ENCODE measurements at places on chromosomes 3 and 15.

- DNase-seq, result no peak
These were observed 26.5 kb downstream of the TM4SF18 start for GRCh38 chr3:149306751-149307434.

- no peak for DNase-seq
These were observed 324.6 kb upstream of the PLSCR5 start for GRCh38 chr3:146929696-146930095.

DNA sequence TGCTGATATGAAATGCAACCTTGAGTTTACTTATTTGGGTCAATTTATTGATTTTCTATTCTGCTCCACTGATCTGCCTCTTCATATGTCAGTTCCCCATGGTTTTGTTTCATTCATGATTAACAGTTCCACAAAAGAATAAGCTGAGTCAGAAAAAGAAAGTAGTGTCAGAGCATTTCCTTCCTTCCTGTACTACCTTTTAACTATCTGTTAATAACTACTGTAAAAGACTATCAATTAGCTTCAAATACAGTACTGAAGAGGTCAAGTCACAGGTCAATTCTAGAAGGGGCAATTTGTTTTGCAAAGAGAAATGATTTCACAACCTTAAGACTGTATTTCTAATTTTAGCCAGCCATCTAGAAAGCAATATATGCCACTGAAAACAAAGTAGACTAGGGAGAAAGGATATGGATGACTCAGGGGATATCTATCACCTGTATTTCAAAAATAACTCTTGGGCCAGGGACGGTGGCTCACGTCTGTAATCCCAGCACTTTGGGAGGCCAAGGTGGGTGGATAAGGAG is 129.5 kb downstream of the TFDP2 start:
- DNase-seq, result no peak

GRCh38 chr3:65665915-65666314 is 372.8 kb downstream of the MAGI1 start:
- no peak for DNase-seq

GRCh38 chr15:34802803-34803750 is 7.7 kb upstream of the ACTC1 start:
- no peak for DNase-seq

- no peak for DNase-seq
These were observed 61.9 kb downstream of the GOLGA6L7 start for GRCh38 chr15:28786521-28786920.

DNA sequence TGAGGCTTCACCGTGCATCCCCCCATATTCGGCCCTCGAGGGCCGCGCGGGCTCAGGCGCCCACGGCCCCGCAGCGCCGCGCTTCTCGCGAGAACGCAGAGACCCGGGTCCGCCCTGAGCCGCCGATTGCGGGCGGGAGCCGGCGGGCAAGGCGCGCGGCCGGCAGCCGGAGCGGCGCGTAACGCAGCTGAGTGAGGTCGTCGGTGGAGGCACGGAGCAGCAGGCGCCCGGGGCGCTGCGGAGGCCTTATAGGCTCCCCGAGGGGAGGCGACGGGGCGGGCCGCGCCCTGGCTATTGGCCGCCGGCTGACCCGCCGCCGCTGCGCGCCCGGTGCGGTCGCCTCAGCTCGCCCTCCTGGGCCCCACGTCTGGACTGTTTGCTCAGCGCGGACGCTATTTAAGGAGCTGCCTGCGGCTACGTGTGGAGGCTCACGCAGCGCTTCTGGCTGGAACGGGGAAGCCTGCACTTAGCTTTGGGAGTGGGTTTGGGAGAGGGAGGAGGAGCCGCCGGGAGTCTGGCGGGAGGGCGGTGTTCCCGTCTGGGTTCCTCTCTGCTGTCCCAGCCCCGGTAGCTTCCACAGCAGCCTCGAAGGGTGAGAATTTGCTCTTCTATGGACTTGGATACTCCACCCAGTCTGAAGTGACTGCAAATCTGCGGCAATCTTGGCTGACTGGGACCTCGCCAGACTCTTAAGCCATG is at the start of gene PLOD2:
Gene PLOD2, minus strand, starts transcription at position 221 of the 699 bp plus-strand sequence. Its CDS starts 195 bp downstream, at position 26.
- DNase-seq, result no peak

GRCh38 chr3:13459605-13460340 is 20.3 kb upstream of the HDAC11 start:
- no peak for DNase-seq

DNA sequence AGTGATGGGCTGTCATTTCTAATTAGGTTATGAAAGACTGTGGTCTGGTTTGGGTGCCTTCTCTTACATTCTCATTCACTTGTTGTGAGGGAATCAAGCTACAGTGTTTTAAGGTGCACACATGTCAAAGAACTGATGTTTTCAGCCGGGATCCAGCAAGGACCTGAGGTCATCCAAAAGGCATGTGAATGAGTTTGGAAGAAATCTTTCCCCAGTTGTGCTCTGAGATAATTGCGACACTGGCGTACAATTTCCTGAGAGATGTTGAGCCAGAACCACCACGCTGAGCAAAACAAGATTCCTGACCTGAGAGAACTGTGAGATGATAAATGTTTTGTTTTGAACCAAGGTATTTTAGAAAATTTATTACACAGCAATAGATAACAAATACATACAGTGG is 295.3 kb upstream of the SLITRK3 start:
- no peak for DNase-seq

- DNase-seq, result no peak
These were observed 50.0 kb upstream of the CP start for GRCh38 chr3:149271669-149272068.

GRCh38 chr15:92069308-92070250 is 216.1 kb downstream of the SLCO3A1 start:
- peak; percentile 46 for DNase-seq

- DNase-seq, result no peak
These were observed 117.7 kb downstream of the GOLIM4 start for GRCh38 chr3:167978071-167978470.

DNA sequence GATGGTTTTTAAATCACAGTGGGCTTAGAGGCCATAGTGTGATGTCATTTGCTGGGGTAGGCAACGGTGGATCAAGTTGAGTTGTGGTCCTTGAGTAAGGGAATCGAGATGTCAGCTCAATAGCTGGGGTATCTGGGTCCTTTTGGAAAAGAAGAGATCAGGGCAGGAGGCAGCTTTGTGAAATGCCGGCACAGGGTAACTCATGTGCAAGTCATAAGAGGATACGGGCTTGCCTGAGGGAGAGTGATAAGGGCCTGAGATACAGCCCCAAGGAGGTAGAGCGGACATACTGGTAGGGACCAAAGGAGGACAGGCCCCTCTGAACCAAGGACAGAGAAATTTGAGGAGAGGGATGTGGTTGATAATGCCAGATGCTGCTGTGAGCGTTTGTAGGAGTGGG is 4.2 kb upstream of the FAM131A start:
- no peak for DNase-seq

DNA sequence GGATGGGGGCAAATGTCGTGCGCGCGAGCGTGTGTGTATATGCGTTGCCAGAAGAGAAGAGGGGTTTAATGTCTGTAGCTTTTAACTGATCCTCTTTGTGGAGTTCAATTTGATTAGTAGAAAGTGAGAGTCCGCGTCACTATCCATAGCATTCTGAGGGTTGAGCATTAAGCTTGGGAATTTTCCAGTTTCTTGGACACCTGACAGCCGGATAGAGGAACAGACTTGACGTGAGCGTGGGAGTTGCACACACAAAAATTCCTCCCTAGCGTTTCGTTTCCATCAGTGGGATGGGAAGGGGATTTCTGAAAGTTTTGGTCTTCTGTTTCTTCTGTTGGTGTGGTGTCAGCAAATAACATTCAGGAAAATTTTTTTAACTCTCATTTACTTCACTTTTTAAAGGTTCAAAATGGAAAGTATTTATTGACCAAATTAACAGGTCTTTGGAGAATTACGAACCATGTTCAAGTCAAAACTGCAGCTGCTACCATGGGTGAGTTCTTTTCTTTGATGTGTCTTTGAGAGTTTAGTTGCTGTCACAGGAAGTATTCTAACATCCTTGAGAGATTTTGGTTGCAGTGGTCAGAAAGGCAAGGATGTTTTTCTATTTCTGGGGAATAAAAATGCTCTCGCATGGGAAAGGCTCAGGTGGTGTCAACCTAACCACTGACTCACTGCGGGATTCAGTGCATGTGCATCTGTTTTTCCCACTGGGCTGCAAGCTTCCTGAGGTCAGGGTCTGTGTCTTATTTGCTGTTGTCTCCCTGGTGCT is 841 bp downstream of the POGLUT1 start:
- DNase-seq, result no peak

DNA sequence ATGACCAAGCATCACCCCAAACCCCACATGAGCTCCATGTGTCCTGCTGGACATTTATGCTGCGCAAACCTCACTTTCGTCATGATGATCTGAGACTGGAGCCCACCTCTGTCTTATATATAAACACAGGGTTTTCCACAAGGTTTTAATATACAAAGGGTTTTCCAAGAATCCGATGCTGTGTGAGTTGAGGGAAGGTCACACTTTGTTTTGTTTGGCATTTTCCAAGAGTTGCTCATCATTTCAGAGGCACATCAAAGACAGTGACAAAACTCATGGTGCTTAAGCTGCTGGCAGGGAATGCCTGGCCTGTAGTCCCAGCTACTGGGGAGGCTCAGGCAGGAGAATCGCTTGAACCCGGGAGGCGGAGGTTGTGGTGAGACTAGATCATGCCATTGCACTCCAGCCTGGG is 20.0 kb downstream of the EFCC1 start:
- DNase-seq, result no peak

- no peak for DNase-seq
These were observed 134.0 kb downstream of the FHIT start for GRCh38 chr3:61117045-61117898.

DNA sequence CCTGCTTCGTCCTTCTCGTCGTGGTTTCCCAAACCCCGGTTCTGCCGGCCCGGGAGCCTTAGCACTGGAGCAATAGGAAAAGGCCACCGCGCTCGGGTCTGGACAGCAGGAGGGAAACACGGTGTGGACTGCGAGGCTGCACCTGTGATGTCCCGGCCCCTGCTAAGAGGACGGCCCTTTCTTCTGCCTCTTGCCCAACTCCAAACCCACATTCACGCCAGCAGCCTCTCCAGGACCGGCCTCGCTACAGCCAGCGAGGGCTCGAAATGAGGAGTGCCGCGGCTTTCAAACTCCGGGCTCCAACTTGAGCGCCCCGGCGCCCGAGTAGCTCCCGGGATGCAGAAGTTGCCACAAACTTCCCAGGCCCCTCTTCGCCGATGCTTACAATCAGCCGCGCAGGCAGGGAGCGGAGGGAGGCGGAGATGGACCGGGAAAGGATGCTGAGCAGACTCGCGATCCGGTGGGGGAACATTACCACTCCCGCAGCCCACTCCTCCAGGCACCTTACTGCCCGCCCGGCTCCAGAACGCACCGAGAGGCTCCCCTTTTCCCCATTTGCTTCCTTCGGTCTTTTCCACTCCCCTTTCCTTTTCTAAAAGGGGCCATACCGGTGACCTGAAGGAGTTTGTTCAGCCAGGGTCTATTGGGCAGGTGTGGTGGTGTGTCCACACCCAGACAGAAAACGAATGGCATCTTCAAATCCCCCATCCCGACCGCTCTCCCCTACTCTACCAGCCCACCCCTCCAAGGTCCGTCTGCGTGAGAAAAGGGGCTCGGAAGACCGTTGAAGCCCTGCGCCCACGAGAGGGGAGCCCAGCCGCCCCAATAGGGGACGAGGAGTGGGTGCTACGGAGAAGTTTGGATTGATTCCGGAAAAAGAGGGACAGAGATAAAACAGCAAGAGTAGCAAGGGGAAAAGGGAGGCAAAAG is 18.8 kb upstream of the SATB1 start:
- DNase-seq, result peak; percentile 55

- no peak for DNase-seq
These were observed 32.0 kb upstream of the CASR start for GRCh38 chr3:122151480-122151879.

DNA sequence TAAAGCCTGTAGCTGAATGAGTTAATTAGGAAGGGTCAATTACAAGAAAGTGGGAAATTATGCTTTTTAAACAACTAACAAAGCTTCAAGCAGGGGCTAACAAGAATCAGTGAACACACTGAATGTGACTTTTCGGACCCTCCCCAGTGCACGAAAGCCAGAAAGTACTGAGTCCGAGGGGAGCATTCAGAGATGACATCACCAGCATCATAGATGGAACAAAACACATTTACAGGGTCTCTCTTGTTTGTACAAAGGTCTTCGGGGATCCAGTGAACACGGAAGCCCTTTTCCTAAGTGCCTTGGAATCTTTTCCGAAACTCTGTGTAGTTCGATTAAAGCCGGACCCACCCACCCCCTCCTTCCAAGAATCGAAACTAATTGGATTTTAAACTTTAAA is 829 bp downstream of the DCP1A start:
- DNase-seq, result peak; percentile 42

GRCh38 chr3:197297002-197297401 is 1.4 kb downstream of the DLG1 start:
- DNase-seq, result no peak

GRCh38 chr3:28726840-28727239 is 378.2 kb upstream of the AZI2 start:
- no peak for DNase-seq
